ENCODE measurements at places on chromosomes 2 and 18. TPM values are rescaled to one million over a fixed set of nuclear protein-coding genes. Genes with fewer than 3 reads are reported as not detected.

Gene BOLL
- polyA plus RNA-seq, result not detected

Gene NPPC
- not detected for polyA plus RNA-seq

Gene TUBA3E
- polyA plus RNA-seq, result not detected

Gene MOCOS
- polyA plus RNA-seq, result not detected

Gene HTR2B
- not detected for polyA plus RNA-seq

Gene REG3G
- not detected for polyA plus RNA-seq

DNA sequence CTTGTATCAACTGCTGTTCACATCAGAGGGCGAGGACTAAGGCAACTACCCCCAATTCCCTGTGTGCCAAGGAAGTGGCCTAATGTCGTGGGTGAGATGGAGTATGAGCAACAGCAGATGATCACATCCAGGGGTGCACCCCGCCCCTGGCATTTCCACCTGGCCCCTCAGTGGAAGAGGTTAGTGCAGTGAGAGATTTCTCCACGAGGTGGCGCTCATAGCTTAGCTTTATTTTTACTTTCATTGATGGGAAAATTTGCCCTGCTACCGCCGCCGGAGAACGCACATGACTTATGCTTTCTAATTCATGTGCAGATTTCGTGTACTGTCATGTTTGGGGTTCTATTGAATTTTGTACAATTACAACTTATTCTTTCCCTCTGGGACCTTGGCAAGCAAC lies 470.6 kb upstream of the MEX3C start:
- no peaks in the 10 kb centered on the region for H3K4me1 ChIP-seq
- H3K36me3 ChIP-seq, result no peaks in the 10 kb centered on the region
- no peaks in the 10 kb centered on the region for H3K27me3 ChIP-seq
- DNase-seq, result peak; percentile 4
- H3K27ac ChIP-seq, result no peak overlapping the region

Gene XDH
- polyA plus RNA-seq, result not detected

- H3K27me3 ChIP-seq, result no peaks in the 10 kb centered on the region
- DNase-seq, result no peak
- H3K36me3 ChIP-seq, result no peaks in the 10 kb centered on the region
- no peak overlapping the region for H3K27ac ChIP-seq
Measured at GRCh38 chr2:214378455-214379103, 32.3 kb upstream of the VWC2L start.

Gene ZNF396
- 0.36 TPM for polyA plus RNA-seq

- no peaks in the 10 kb centered on the region for H3K36me3 ChIP-seq
- no peak overlapping the region for H3K27ac ChIP-seq
- no peak for DNase-seq
- H3K4me1 ChIP-seq, result no peaks in the 10 kb centered on the region
- H3K27me3 ChIP-seq, result no peaks in the 10 kb centered on the region
Measured at GRCh38 chr2:8669157-8669817, 12.6 kb upstream of the ID2 start.

DNA sequence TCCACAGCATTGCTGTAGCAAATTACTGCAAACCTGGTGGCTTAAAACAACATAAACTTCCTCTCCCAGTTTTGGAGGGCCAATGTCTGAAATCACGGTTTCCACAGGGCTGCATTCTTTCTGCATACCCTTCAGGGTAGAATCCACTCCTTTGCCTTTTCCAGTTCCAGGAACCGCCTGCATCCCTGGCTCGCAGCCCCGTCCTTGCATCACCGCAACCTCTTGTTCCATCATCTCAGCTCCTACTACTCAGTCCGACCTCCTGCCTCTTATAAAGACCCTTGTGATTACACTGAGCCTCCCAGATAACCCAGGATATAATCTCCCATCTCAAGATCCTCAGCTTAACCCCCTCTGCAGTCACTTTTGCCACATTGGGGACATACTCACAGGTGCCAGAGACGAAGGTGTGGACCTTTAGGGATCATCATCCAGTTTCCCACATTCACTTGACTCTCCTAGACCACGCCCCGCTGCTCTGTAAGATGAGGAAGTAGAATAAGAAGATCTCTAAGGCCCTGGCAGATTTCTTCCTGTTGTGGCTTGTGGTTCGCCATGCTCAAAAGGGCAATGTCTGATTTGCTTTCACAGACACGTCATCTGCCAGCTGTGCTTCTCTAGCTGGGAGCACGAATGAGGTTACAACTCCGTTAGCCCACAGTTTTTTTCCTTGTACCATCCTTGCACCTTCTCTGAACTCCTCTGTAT lies 103.6 kb upstream of the AGAP1 start:
- H3K27me3 ChIP-seq, result no peaks in the 10 kb centered on the region
- H3K27ac ChIP-seq, result no peak overlapping the region
- H3K4me3 ChIP-seq, result no peak overlapping the region
- H3K36me3 ChIP-seq, result no peaks in the 10 kb centered on the region
- DNase-seq, result no peak
- H3K4me1 ChIP-seq, result no peaks in the 10 kb centered on the region

Data from CD14-positive monocyte (primary cell).